NCI-H1930 (cell line): ENCODE measurements at places on chromosomes 5 and 9.

- no peak for DNase-seq
Measured at GRCh38 chr9:115715666-115716065, 437.9 kb upstream of the PAPPA start.

GRCh38 chr9:130451004-130451390 is 6.2 kb downstream of the ASS1 start:
- no peak for DNase-seq

- DNase-seq, result no peak
Measured at GRCh38 chr5:88662846-88663245, 220.1 kb downstream of the MEF2C start.

DNA sequence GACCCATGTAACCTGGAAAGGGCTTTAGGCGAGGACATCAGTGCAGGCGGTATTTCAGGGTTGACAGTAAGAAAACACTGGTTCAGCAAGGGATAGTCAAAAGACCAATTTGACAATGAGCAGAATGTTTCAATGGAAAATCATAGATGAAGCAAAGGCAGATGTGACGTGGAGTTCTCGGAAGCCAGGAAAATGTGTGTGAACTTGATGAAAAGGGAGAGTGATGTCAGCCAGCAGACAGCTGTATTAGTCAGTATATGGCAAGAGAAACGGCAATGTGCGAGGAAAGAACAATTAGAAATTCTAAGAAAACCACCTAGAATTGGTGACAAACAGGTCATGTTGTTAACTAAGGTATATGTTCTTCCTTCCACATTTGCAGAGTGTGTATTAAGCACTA is 503.9 kb upstream of the DAB2 start:
- no peak for DNase-seq
